ENCODE measurements at places on chromosomes 1 and 21.

DNA sequence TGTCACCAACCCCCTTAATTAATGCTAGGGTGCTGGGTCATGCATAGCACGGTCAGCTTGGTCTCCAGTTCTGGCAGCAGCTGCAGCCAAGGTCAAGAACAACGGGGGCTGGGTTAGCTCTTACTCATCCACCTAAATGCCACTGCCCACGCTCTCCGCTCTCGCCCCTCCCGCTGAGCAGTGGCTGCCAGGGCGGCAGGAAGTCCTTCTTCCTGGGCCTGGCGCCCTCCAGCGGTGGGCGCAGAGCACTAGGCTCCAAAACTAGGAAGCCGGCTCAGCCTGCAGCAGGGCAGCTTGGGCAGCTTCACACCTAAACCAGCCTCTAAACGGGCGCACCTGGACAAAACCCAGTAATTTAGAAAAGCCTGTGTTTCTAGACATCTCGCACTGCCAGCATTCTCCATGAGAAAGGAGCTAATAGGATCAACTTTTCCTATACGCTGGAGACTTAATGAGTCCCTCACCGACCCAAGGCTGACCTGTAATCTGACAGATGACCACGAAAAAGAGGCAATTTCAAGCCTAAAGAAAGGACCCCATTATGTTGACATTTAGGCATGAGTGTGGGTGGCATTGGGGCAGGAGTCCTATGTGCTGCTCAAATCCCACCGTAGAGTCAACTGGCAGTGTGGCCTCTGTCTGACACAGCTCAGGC lies 78.4 kb upstream of the LRRN2 start:
- peak; percentile 87 for DNase-seq

DNA sequence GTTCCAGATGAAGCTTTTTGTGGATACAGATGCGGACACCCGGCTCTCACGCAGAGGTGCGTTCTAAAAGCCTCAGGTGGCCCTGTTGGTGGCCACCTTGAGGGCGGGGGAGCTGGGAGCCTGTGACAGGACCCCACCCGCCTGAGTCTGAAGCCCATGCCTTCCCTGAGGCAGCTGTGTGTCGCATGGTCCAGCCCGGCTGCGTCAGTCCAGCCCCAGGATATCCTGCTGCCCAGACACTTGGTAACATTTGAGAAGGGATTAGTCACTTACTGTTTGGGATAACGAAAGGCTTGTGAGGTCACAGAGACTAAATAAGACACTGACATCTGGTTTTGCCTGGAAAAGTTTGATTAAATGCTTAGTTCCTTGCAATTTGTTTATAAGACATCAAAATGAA lies 68.9 kb downstream of the UCK2 start:
- DNase-seq: no peak

- no peak for DNase-seq
Measured at GRCh38 chr1:157226739-157227138, 88.5 kb upstream of the ETV3 start.

DNA sequence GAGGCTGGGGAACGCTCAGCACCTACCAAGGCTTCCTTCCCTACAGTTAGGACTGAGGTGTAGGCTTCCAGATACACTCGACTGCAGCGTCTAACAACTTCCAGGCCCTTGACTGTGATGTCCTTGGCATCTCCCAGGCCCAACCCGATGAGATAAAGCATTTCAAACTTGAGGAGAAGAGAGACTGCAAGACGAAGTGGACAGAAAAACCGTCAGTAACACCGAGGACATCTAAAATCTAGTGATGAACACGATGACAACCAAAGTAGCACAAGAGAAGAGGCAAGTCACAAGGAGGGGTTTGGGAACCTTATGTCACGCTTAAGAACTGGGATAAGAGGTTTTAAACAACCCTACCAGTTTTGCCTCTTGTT lies 314 bp downstream of the DPH5 start:
- DNase-seq: peak; percentile 6

DNA sequence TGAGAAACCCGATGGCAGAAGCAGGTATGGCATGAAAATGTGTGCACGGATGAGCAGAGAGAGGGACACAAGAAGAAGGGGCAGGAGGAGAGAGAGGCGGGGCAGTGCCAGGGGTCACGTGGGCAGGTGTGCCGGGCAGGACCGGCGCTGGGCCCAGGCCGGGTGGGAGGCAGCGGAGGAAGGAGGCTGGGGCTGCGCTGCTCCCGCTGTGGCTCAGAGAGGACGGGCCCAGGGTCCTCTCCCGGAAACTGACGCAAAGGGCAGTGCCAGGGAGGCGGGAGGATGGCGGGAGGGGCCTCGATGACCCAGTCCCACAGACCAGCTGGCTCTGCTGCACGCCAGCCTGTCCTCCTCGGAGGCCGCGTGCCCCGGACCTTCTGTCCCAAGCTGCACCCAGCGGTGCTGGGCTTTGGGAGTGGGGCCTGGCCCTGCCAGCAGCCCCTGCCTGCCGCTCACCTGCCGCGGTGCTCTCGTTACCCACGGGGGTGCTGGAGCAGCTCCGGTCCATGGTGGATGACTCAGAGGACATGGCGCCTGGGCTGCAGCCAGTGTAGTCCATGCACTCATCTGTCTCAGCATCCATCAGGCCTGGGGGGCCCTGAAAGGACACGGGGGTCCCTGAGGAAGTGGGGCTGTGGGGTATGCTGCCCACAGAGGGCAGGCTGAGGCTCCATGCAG lies 153.9 kb downstream of the CASZ1 start:
- no peak for DNase-seq

DNA sequence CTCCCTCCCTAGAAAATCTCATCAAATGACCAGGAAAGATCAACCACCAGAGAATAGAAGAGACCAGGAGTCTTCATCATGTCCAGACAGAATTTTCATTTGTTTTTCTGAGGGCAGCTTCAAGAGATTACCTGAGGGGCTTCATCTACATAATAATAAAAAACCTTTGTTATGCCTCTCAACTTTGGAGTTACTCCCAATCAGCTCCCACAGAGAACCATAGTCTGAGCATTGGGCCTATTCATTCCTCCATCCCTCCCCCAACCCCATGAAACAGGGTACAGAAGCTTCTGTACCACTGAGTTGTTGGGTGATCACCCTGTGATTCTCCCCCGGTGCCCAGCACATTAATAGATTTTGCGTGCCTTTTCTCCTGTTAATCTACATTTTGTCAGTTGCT lies 53.3 kb upstream of the PRRC2C start:
- no peak for DNase-seq

GRCh38 chr1:92881391-92881790 lies 49.6 kb downstream of the RPL5 start:
- DNase-seq: no peak

- peak; percentile 84 for DNase-seq
Measured at GRCh38 chr1:204503122-204503912, 8.7 kb upstream of the PIK3C2B start.
